ENCODE measurements at places on chromosomes 1 and 21.
A peak's percentile ranks its signal among the peaks of the same experiment; 100 is the strongest.

DNA sequence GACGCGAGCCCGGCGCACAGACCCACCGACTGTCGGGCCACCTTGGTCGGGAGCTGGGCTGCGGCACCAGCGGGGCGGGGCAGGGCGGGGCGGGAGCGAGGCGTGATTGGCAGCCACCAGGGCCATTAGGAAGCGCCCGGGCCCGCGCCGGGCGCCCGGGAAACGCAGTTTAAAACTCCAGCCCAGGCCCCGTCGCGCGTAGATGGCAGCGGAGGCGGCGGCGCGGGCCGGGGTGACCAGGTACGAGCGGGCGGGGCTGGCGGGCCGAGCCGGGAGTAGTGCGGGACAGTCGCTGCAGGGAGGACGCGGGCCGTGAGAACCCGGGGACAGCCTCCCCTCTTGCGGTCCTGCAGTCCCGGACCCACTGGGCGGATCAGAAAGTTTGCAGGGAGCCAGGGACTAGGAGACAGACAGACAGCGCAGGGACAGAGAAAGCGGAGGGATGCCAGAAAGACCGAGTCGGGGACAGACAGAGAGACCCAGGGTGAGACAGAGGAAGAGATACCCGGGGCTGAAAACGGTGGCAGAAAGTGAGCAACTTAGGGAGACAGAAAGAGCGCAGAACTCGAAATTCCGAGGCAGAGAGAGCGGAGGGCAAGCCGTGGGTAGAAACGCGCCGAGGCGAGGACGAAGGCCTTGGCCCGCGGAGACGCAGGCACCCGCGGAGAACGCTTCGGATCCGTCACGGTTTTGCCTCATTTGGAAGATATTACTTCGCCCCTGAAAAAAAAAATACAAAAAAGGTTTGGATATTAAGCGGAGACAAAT is at the start of gene DMBX1:
Gene DMBX1 (plus strand): TSS at position 199 of the 768 bp plus-strand sequence. CDS start 17,175 bp downstream, outside the sequence.
- peak; percentile 44 for DNase-seq

DNA sequence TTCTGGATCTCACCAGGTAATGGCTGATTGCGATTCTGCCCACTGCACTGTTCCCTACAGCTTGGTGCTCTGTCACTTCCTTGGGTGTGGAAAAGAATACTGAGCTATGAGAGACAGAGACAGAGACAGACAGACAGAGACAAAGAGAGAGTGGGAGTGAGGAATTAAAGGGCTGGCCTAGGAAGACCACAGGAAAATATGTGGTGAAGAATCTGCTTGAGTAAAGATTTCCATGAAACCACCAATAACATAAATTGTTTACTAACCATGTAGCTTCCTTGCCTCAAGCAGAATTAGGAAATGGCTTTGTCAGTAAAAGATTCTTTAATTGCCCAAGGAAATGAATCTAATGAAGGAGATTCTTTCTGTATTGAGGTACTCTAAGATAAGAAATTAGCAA is 54.4 kb downstream of the MPZL1 start:
- DNase-seq = no peak

GRCh38 chr1:16984717-16985116 is 4.3 kb upstream of the MFAP2 start:
- DNase-seq = no peak

- DNase-seq = no peak
Observed at GRCh38 chr1:61192663-61193330, 110.4 kb downstream of the NFIA start.

DNA sequence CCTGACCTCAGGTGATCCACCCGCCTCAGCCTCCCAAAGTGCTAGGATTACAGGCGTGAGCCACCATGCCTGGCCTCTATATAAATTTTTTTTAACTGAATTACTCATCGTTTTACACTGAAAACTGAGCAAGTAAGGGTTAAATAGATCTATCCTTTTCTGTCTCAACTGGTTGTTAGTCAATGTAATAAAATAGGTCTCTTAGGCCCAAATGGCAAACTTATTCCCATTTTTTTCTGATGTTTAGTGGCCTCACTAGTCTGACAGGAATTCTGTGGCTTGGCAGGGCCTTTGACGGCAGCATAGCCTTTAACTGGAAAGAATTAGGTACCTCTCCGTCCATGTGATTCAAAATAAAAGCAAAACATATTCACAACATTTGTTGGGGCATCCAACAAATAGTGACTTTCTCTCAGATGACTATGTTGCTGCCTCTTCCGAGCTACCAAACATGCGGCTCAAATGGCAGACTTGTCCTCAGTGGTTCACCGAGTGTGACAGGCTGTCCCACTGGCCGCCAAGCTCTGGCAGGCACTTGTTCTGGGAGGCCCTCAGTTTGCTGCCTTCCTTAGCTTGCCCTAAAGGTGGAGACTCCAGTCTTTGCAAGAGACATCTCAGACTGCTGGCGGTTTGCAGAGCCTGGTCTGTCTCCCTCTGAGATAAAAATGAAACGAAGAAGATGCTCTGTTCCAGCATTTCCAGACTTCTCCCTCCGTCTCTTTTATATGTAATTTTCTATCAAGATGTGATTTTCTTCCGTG is 17.4 kb downstream of the ATP1A4 start:
- DNase-seq = no peak

DNA sequence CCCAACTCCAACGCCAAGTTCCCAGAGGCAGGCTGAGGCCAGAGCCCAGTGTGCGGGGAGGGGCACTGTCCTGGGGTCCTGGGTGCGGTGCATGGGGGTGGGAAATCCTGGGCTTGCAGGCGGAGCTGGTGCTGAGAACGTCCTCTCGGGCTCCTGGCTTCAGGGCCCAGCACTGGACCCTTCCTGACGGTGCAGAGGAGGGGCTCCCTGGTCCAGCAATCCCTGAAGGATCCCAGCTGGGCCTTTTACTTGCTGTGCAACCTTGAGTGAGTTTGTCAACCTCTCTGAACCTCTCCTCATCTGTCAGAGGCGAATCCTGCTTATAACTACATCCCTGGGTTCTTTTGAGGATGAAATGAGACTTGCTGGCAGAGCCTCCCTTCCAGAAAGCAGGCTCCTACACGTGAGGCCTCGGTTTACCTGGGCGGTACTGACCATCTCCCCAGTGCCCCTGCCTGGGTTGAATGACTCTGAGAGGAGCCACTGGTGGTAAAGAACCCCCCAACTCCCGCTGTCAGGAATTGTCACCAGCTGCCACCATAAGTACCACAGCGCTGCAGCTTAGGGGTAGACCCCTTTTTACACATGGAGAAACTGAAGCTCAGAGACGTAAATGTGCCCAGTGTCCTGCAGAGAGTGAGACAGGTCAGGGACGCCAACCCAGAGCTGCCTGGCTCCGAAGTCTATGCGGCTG is 77.3 kb downstream of the DHRS3 start:
- DNase-seq = no peak

- no peak for DNase-seq
Observed at GRCh38 chr1:28548318-28548717, 4.6 kb upstream of the TRNAU1AP start.

GRCh38 chr1:112673592-112674439 is 643 bp upstream of the MOV10 start:
- no peak for DNase-seq

DNA sequence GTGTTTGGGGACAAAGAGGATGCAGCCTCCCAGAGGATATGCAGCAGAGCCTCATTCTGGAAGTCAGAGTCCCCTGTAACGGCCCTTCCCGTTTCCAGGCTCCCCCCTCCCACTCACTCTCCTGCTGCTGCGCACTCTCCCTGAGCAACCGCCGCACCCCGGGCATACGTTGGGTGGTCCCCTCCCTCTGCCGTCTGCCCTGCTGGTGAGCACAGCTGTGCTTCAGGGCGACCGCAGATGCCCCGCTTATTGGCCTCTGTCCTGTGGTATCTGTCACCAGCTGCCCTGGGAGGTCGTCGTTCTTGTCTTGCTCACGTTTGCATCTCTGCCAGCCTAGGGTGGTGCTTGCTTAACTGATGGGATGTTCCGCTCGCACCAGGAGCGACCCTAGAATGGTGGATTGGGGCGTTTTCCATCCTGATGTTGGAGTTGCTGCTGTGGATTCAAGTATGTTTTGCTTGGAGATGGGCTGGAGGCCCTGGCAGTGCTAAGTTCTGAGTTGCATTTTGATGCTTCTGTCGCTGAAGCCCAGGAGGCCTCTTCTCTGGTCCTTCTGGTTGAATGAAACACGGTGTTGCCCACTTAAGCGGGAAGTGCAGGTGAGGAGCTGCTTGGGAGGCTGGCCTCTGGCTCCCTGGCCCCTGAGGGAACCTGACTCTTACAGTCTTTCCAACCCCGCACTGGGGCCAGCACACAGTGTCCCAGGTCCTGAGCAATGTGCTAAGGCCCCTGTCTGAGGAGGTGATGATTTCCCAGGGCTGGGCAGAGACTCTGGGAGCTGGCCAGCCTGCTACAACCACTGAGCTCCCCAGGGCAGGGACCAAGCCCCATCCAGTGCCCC is 3.2 kb downstream of the TMEM201 start:
- DNase-seq = no peak

DNA sequence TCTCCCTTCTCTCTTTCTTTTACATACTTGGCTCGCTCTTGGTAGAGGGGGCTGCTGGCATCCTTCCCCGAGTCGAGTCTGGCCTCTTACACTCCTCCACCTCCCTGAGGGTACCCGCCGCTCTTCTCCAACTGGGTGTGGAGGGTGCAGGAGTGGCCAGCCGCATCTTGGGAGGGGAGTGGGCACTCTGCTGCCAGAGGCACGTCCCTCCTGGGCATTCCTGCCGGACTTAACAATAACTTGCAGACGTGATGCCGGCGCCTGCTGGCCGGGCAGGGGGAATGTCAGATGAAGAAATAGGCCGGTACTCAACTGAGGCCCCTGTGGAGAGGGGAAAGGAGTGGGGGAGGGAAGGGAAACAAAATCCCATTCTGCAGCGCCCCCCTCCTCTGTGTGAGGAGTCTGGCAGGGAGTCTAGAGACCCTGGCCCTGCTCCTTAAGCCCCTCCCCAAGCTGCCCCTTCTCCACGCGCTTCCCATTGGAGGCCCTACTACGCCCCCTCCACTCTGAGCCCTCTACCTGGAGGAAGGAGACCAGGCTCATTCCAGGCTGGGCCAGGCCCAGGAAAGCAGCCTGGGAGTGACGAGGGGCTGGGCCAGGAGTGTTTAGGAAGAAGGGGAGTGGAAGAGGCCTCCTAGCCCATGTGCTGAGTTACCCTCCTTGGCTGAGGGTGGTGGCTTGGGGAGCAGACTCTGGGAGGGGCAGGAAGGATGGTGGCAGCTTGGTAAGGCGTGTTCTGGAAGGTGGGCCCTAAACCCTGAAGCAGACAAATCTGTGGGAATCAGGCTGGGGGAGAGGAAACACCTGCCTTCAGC is 1.8 kb downstream of the ATP2B4 start:
- DNase-seq = no peak

DNA sequence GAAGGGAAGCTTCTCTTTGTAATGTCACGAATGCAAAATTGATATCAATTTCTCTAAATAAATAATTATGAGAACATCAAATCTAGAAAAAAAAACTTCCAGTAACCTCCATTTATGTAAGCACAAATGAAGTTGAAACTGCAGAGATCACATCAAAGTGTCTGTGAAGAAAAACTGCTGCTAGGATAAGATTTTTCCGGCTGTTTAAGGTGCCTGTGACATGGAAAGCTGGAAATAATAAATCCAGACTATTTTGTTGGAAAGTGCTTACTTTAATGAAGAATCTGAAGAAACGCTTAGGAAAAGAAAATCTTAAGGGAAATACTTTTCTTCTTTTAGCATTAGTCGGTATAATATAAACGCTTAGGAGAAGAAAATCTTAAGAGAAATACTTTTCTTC is 57.0 kb downstream of the CHRM3 start:
- DNase-seq = no peak

DNA sequence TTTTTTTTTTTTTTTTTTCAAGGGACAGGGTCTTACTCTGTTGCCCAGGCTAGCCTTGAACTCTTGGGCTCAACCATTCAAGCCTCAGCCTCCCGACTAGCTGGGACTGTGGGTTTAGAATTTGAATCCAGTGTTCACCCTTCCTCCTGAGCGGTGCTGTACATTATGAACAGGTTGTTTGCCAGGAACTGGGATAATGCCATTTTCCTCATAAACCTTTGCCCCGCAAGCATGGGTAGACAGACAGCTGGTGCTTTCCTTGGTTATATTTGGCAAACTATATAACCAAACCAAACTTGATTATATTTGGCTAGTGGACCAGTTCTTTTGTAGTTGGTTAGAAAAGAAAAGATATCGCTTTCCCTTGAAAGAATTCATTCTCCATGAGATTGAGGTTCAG is 54.9 kb downstream of the GALNT2 start:
- no peak for DNase-seq

GRCh38 chr1:115791816-115792215 is 23.3 kb upstream of the CASQ2 start:
- no peak for DNase-seq

GRCh38 chr1:246181241-246181640 is 325.8 kb downstream of the SMYD3 start:
- DNase-seq = no peak

DNA sequence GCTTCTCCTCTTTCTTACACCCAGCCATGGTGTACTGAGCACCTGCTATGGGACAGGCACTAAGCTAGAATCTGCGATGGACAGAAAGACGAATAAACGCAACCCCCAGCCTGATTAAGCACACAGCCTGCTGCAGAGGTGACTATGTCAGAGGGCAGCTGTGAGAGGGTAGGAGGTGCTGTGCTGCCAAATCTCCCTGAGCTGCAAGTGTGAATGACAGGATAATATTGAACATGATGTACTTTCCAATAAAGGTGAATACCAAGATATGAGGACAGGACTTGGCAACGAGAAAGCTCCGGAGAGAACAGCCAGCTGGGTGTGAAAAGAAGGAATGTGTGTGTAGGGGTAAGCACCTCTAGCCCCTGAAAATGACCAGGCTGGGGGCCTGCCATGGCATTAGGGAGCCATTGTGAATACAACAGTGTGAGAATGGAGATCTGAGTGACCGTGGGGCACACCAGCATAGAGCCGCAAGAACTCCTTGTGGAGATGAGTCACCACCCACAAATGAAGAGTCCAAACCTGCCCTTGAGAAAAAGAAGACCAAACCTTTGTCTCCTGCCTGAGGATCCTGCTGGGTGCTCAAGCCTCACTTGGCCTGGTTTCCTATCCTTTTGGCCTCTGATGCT is 83.0 kb upstream of the ATF3 start:
- DNase-seq = no peak

DNA sequence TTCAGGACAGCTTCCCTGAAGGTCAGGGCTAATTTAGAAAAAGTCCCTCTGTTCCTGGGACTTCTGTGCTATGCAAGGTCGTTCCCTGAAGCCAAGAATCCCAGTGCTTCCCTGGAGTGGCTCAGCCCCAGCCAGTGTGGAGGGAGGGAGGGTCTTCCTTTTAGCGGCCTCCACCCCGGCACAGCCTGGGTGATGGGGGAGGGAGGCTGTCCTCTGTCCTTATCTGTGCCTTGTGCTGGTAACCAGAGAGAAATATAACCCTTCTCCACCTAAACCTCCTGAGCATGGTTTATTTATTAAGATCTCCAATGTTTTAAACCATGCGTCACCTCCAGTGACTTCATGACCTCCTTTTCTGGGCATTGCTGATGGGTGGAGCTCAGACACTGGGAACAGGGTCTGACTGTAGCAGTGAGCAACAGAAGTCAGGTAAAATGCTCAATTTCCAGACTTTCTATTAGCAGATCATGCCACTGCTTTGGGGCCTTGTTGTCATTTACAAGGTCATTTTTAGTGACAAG is 157.1 kb downstream of the DSCAM start:
- no peak for DNase-seq

- no peak for DNase-seq
Observed at GRCh38 chr1:16406868-16407267, 30.4 kb downstream of the SPATA21 start.
